ENCODE measurements at places on chromosomes 1 and 21. TPM values are rescaled to one million over a fixed set of nuclear protein-coding genes. Genes with fewer than 3 reads are reported as not detected.

DNA sequence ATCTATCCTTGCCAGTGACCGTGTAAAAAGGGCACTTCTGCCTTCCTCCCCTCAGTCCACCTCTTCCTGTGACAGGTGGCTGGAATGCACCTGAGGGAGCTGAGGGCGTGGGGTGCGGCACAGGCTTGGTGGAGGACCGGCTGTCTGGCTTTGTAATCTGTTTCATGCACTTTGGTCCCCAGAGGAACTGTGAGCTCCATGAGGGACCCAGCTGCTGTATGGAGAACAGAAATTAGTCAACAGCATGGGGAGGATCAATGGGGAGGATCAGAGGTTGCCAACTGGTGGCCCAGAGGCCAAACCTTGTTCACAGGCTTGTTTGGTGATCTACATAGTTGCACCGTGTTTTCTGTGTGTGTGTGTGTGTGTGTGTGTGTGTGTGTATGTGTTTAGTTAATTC, 19.0 kb upstream of the LUZP1 start:
- DNase-seq, result no peak
- H3K36me3 ChIP-seq, result no peaks in the 10 kb centered on the region
- no peaks in the 10 kb centered on the region for H3K27me3 ChIP-seq
- H3K4me1 ChIP-seq, result 0 out of 2 replicates have a peak, but pooled peaks cover 3% of the 10 kb centered on the region

GRCh38 chr1:157311730-157312081, 173.5 kb upstream of the ETV3 start:
- H3K27me3 ChIP-seq, result no peaks in the 10 kb centered on the region
- H3K4me1 ChIP-seq, result no peaks in the 10 kb centered on the region
- no peak for DNase-seq
- no peaks in the 10 kb centered on the region for H3K36me3 ChIP-seq
- H3K27ac ChIP-seq, result no peak overlapping the region

- no peaks in the 10 kb centered on the region for H3K4me1 ChIP-seq
- no peak overlapping the region for H3K27ac ChIP-seq
- no peak overlapping the region for H3K4me3 ChIP-seq
- no peak for DNase-seq
These were observed 34.5 kb downstream of the ERO1B start for GRCh38 chr1:236247286-236247685.

RAB3B gene
- 0.61 TPM for total RNA-seq

DENND2D gene
- not detected for total RNA-seq

PLCH2 gene
- total RNA-seq, result 0.56 TPM

LCE2C gene
- total RNA-seq, result not detected

PPIAL4G gene
- not detected for total RNA-seq

Data from SJCRH30 (cell line).